ENCODE measurements at places on chromosomes 7 and 10. TPM values are rescaled to one million over a fixed set of nuclear protein-coding genes. Genes with fewer than 3 reads are reported as not detected.

MOGAT3 gene
- not detected for total RNA-seq

ESYT2 gene
- total RNA-seq = 149 TPM

CTAGE6 gene
- total RNA-seq = 0.62 TPM

MTERF1 gene
- total RNA-seq = 9.9 TPM

KCTD7 gene
- 12.2 TPM for total RNA-seq

VSTM2A gene
- not detected for total RNA-seq

LIPM gene
- total RNA-seq = not detected

MALRD1 gene
- 0.66 TPM for total RNA-seq

ERVW-1 gene
- not detected for total RNA-seq

All from aortic smooth muscle cell (primary cell).